ENCODE measurements at places on chromosomes 12 and 14.

- DNase-seq = no peak
Measured at GRCh38 chr12:22163594-22163993, 117.6 kb downstream of the CMAS start.

- DNase-seq = no peak
Measured at GRCh38 chr14:35789651-35790050, 19.4 kb downstream of the RALGAPA1 start.

GRCh38 chr14:23478109-23478759, 8.7 kb downstream of the NGDN start:
- peak; percentile 62 for DNase-seq

GRCh38 chr12:3454780-3455179, 36.2 kb upstream of the PRMT8 start:
- DNase-seq = no peak

DNA sequence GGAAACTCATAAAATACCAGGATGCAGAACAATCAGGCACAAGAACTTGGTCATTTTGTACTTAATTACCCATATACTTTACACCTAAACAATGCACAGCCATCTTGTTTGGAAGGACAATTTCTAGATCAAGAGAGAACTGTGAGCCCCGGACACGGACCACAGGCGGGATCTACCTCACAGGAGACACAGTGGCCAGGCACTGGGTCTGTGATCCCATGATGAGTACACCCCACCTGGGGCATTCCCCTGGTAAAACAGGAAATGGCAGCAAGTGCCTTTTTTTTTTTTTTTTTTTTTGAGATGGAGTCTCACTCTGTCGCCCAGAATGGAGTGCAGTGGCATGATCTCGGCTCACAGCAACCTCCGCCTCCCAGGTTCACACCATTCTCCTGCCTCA, 15.2 kb downstream of the GOLGA3 start:
- DNase-seq = no peak

Data from ovary (tissue), 10 donors.